Karpas-422 (cell line): ENCODE measurements at places on chromosomes 6 and 20.
A peak's percentile ranks its signal among the peaks of the same experiment; 100 is the strongest.

GRCh38 chr6:152979116-152979515 is 3.7 kb downstream of the FBXO5 start:
- DNase-seq = peak; percentile 40

GRCh38 chr6:105759015-105759414 is 327.1 kb upstream of the PRDM1 start:
- no peak for DNase-seq

- DNase-seq = no peak
Measured at GRCh38 chr6:26411751-26412150, 9.7 kb downstream of the BTN3A1 start.

DNA sequence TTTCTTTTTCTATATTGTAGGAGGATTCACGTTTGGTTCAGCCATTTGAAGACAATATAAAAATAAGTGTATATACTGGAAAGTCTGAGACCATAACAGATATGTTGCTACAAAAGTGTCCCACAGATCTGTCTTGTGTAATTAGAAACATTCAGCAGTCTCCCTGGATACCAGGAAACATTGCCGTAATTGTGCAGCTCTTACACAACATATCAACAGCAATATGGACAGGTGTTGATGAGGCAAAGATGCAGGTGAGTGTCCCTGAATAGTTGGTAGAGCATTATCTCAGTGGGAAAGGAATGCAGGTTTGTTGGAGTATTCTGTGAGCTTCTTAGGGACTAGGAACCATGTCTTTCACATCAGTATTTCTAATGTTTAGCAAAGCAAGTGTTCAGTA is 18.3 kb upstream of the ADGRF4 start:
- DNase-seq = no peak

- DNase-seq = no peak
Measured at GRCh38 chr6:147805155-147805554, 296.7 kb downstream of the SAMD5 start.
